NCI-H2107 (cell line): ENCODE measurements at places on chromosomes 3 and 15.
A peak's percentile ranks its signal among the peaks of the same experiment; 100 is the strongest.

GRCh38 chr3:9064850-9065249 lies 101.6 kb upstream of the RAD18 start:
- no peak for DNase-seq

DNA sequence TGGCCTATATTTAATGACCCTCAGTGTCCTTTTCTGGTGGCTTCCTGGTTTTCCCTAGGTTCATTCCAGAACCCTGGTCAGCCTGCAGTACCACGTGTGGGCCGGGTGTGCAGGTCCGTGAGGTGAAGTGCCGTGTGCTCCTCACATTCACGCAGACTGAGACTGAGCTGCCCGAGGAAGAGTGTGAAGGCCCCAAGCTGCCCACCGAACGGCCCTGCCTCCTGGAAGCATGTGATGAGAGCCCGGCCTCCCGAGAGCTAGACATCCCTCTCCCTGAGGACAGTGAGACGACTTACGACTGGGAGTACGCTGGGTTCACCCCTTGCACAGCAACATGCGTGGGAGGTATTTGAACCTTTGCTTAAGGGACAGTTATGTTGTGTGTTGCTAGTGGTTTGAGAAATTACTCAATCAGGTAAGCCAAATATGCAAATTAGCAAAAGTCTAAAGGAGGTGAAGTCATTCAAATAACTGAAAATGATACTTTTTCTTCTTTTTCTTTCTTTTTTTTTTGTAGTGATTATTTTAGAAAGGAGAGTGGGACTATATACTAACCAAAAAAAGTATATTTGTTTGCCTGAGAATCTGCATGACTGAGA lies 259.2 kb downstream of the ADAMTSL3 start:
- DNase-seq = no peak

GRCh38 chr15:84715441-84716035 lies 401 bp downstream of the SEC11A start:
- DNase-seq = no peak

DNA sequence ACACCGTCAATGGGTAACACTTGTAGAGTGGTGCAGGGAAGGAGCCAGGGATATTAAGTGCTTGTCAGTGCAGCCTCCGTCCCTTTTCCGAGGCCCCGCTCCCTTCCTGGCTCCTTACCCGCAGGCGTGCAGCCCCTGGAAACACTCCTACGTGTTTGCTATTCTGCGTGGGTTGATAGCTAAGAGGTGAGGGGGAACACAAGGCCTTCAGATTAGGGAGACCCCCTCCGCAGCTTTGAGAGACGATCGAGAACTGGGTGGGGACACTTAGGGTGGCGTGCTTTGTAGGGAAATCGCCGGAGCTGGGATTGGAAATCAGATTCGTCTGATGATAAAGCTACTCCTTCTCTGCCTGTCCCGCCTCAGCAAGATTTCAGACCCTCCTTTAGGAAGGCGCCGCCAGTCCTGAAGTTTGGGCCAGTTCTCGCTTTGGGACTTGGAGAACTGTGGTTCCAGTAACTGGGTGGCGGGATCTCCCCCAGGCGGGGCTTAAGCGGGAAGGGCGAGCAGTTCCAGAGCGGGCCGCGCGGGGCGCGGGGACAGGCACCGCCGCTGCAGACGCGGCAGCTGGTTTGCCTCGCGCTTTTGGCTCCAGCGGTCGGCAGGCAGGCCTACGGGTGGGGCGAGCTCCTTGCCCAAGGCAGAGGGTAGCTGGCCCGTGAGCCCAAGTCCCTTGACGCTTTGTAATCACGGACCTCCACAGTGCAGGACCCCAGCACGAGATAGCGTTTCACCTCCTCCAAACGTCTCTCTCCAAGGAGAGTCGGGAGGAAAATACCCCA lies 8.0 kb upstream of the FAM107A start:
- peak; percentile 30 for DNase-seq

GRCh38 chr3:68876112-68876713 lies 56.1 kb downstream of the TAFA4 start:
- no peak for DNase-seq

- DNase-seq = no peak
Observed at GRCh38 chr15:50218691-50219090, 36.7 kb downstream of the SLC27A2 start.

DNA sequence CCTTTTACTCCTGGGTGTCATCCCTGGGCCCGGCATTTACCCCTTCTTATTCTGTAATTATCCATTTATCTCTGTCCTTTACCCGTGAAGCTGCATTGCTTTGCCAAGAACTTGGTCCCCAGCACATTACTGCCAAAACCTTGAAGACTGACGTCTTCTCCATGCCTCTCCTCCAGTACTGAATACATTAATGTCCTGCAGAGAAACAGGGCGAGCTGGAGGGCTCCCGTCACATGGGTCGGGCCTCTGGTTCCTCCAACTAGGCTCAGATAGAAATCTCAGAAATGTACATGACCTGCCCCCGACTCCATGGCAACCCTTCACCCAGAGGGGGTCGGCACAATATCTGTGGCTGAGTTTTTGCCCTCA lies 445 bp downstream of the EFCAB12 start:
- DNase-seq = no peak

- no peak for DNase-seq
Observed at GRCh38 chr3:190716211-190716610, 146.3 kb downstream of the GMNC start.

DNA sequence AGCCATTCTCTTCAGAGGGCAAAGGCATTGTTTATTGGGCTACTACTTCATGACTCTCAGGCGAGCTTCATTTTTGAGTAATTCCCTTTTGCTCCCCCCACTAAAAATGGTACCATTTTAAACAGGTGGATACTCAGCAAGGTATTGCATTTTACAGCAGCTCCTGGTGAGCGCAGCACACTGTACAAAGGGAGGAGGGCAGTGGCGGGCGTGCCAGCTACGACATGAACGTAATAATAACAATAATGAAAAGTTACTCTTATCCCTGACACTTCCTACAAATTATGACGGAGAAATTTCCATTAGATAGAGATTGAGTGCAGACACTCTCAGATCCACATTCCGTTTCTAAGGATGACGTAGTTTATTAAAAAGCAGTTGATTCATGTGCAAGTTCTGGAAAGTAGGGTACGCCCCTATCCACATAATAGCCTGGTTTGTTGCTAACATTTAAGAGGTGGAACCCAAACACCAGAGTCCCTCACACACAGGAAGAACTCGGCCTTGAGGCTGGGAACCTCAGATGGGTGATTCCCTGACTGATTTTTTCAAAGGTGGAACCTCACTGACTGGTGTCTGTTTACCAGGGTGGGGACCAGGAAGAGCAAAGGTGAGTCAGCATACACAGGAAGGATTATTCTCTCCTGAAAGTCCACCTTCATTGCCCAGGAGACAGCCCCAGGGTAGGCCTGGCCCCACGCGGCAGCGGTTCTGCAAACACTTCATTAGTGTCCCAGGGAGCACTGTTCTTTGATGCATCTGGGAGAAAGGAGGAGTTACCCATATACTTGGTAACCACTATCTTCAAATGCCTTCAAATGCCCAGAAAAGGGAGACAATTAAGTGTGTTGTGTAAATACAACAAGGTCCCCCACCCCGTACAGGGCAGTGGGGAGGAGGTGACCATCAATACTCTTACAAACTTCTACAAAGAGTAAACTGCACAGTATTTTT lies 69.9 kb downstream of the LDHAL6B start:
- no peak for DNase-seq

- DNase-seq = no peak
Observed at GRCh38 chr3:133124511-133124910, 86.3 kb downstream of the TMEM108 start.

- no peak for DNase-seq
Observed at GRCh38 chr3:99505646-99506269, 132.6 kb upstream of the COL8A1 start.

GRCh38 chr3:18238746-18239331 lies 186.3 kb downstream of the SATB1 start:
- DNase-seq = no peak

DNA sequence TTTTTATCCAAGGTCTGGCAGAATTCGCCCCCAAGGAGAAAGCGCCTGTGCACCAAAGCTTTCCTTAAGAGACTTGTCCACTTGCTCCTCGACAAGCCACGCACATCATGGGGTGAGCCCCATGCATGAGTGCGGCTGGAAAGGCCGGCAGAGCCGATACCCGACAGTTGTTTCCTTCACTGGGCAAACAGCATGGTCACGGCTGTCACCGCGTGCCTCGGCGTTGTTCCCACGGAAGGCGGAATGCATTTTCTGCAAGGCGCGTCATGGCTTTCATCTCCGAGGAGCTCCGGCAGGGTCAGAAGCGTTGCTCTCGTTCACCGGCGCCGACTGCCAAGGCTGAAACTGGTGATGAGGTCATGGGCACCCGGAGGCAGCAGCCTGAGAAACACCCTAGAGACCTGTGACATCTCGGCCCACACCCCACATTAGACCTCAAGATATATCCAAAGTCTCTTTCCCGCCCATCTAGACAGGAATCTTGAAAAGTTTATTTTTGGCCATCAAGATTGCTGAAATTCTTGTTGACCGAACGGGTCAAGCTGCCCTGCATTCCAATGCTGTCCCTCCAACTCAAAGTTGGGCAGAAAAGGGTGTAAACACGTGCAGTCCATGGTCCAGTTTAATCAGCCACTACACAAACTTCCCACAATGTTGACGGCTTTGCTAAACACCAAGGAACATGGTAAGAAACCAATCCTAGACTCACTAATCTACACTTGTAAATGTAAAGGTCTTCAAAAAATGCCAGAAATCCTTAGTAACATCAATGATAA lies 604 bp upstream of the TJP1 start:
- no peak for DNase-seq

GRCh38 chr3:16614033-16615031 lies 9.1 kb upstream of the DAZL start:
- no peak for DNase-seq
